ENCODE measurements at places on chromosomes 3 and 15. TPM values are rescaled to one million over a fixed set of nuclear protein-coding genes. Genes with fewer than 3 reads are reported as not detected.

DNA sequence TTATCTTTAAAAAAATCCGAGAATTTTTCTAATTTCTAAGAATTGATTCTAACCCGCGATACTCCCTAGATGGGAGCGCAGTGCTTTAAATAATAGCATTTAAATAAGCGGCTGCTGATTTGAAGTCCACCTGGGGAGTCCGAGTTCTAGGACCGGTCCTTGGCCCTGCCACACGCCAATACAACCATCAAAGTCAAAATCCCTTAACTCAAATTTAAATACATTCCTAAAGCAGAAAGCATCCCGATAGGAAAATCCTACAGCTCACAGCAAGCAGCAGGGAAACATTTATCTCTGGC, 508 bp upstream of the ECT2 start:
- DNase-seq = no peak

DNA sequence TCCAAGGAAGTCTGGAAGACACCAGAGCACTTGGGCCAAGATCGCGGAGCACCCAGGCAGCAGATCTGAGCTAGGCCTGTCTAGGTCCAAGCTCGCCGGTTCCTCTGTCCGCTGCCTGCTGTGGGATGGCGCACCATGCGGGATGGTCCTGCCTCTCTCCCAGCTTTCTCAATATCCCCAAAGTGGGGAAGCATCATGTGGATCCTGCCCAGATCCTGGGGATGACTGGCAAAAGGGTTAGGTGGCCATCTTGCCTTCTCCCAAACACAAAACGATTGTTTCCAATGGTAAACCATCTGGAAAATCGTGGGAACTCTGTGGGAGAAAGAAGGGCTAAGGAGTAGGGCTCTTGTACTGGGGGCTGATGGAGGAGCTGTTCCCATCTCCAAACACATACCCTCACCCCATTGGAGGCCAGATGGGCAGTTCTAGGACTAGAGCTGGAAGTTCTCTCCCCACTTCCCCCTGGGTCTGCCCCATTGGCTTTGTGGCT, 8.9 kb downstream of the PRKCD start:
- DNase-seq = no peak

- DNase-seq = no peak
Measured at GRCh38 chr3:55075846-55076245, 148.0 kb upstream of the LRTM1 start.

DNA sequence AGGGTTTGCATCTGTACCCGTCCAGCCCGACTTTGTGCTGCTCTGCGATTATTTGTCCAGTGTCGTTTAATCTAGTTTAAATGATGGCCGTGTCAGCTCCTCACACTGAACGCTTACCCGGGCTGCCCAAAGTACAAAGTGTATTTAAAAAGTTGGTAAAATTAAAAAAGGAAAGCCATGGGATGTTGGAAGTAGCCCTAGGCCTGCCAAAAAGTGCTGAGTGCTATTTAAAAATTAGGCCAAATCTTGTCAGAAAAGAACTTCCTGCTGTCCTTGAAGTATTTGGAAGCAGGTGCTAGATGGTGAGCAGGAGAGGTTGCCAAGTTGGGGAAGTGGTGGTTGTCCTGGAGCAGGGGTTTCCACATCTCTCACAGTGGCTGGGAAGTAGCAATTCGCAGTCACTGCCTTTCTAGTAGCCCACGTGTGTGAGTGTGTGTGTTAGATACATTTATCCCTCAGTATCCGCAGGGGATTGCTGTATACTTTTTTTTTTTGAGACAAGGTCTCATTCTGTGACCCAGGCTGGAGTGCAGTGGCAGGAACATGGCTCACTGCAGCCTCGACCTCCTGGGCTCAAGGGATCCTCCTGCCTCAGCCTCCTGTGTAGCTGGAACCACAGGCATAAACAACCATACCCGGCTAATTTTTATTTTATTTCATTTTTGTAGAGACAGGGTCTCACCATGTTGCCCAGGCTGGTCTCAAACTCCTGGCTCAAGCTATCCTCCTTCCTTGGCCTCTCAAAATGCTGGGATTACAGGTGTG, 664 bp downstream of the PPCDC start:
- no peak for DNase-seq

GRCh38 chr3:189983612-189984011, 137.1 kb downstream of the P3H2 start:
- DNase-seq = no peak

DNA sequence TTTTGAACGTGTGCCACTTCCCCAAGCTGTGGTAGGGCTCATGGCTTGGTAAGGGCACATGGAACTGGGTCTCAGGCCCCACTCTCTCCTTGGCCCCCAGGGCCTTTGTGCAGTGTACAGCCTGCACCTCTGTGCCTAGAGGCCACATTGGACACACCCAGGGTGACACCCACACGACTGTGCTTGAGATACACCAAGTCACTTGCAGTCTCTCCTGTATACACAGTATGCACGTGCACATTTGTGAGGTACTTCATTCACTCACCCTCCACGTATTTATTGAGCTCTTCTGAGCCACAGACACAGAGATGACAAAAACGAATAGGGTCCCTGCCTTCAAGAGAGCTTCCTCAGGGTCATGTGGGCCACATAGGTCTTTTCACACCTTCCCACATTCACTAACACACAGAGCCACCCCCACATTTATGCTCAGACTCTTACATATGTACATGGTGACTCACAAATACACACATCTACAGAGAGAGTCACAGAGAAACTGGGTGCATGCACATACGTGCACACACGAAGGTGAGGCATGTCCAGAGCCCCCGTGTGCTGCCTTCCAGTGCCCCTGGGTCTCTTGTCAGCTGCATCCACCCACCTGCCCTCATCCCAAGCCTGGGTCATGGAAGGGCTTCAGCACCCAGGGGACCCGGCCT, 9.8 kb upstream of the TMEM115 start:
- no peak for DNase-seq

- no peak for DNase-seq
Measured at GRCh38 chr3:177495566-177495965, 298.3 kb upstream of the TBL1XR1 start.

- DNase-seq = no peak
Measured at GRCh38 chr3:9211155-9211950, 38.1 kb downstream of the SRGAP3 start.

- DNase-seq = no peak
Measured at GRCh38 chr3:113552851-113553250, 20.5 kb downstream of the SIDT1 start.

The CCR2 gene
- total RNA-seq = 2.2 TPM

The ACP3 gene
- 1.3 TPM for total RNA-seq

The TRMT10C gene
- total RNA-seq = 43.4 TPM

The ACKR4 gene
- 1.8 TPM for total RNA-seq

The SPSB4 gene
- total RNA-seq = 8.1 TPM

The RBP2 gene
- not detected for total RNA-seq
